ENCODE measurements at places on chromosomes 7 and 10. TPM values are rescaled to one million over a fixed set of nuclear protein-coding genes. Genes with fewer than 3 reads are reported as not detected.

GRCh38 chr7:154905615-154906014, 97.3 kb downstream of the PAXIP1 start:
- DNase-seq: no peak

GRCh38 chr7:131371411-131371810, 43.7 kb downstream of the MKLN1 start:
- DNase-seq: no peak

DNA sequence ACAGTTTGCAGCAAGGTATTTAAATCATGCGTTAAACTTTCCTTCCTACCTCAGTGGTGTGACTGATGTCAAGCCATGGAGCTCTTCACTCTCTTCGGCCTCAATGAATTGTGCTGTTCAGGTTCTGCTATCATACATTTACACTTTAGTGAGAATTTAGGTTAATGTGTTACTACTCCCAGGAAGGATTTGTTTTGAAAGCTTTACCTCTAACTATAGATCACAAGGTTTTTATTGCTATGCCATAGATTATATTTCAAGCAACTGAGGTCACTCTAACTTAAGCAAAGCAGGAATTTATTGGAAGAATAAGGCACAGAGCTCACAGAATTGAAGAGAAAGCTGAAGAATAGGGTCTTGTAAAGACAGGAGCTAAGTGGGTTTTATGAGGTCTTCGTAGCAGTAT, 11.0 kb upstream of the ADD3 start:
- DNase-seq: no peak

- peak; percentile 85 for DNase-seq
Measured at GRCh38 chr7:129091484-129092002, 36.6 kb upstream of the TNPO3 start.

DNA sequence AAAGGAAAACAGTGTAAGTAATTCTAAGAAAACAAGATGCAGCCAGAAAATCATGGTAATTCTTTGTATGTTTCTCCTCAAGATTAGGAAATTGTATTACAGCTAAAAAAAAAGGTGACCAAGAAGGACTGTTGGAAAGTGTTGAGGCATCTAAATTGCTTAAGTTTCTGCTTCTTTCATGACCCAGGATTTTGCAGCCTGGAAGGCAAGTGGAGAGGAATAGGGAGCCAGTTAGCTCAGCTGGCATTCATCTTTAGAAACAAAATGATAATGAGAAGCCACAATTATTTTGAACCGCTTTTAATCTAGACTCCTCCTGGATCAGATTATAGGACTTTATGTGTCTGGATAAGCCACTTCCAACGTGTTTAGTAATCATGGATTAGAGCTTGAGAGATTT, 56.8 kb upstream of the TMEM229A start:
- DNase-seq: no peak

DNA sequence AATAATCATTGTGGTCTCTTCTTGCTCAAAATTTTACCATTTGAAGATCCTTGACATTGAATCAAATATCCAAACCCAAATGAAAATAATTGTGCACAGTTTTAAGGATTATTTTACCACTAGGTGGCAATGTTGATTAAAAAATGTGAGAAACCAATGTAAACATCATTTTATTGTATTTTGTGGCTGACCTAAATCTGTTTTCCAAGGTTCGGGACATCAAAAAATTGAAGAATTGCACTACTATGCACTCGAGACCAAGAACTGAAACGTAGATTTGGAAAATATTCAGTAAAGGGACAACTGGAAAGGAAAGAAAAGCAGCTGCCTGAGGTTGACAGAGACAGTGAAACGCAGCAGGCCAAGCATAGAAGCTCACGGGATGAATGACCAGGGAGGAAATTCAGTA, 259.3 kb downstream of the SNX13 start:
- DNase-seq: no peak

- no peak for DNase-seq
Measured at GRCh38 chr10:133351408-133352318, 4.5 kb downstream of the PRAP1 start.

DNA sequence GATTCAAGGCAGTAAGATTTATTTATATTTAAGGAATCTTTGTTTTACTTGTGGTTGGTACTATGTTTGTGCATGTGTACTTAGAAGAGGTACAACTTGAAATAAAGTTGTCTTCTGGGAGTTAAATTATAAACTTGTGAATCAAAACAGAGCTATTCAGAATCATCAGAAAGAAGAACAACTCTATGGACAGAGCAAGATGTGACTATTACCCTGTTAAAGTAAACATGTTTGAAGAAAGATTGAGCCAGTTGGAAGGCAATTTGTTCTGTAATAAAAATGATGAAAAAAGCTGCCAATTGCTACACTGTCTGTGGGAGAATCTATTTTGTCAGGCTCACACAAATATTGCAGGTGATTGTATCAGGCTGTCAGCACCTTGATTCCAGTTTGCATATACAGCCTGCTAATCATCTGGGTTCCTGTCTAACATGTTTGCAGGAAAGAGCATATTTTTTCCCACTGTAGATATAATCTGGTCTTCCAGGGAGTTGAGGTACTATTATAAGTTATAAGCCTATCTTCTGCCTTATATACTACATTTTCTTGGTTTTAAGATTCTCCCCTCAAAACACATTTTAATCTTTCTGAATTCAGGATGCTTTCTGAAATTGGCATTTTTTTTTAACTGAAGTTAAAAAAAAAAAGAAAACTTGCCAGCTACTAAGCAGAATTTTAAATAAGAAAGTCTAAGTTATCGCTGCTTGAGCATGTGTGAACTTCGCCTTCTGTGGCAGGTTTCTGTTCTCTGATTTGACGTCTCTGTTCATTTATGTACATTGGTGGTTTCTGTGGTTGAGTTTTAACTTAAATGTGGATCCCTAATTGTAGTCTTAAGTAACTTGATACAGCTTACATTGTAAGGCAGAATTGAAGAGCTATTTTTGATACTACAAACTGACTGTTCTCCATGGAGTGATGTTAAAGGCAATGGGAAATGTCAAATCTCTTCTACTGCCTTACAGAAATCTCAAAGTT, 46.0 kb downstream of the ZNRF2 start:
- DNase-seq: no peak

GRCh38 chr7:157337316-157338149, 729 bp downstream of the DNAJB6 start:
- DNase-seq: peak; percentile 48

GRCh38 chr10:85976267-85976793, 390.3 kb downstream of the GRID1 start:
- DNase-seq: no peak

GRCh38 chr7:123958186-123958703, 33.2 kb downstream of the SPAM1 start:
- DNase-seq: no peak

GRCh38 chr7:1800902-1801301, 130.8 kb downstream of the ELFN1 start:
- no peak for DNase-seq

DNA sequence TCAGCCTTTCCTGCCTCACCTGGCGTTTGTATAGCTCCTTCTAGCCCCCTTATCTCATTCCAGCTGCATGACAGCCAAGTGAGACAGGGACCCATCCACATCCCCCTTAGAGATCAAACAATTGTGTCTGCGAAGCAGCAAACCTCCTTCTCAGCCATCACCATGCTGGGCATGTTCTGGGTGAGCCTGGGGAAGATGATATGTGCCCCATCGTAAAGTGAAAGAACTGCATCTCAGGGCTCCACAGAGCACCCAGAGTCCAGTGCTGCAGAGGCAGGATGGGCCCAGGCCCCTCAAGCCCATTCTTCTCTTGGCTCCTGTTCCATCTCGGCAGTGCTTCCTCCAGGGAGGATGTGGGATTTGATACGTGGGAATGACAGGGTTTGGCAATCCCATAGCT, 43.2 kb downstream of the FIGNL1 start:
- DNase-seq: no peak

GRCh38 chr10:31700181-31700611, 228.4 kb downstream of the ARHGAP12 start:
- DNase-seq: no peak

C10orf95 gene
- total RNA-seq: 0.46 TPM

CRCP gene
- total RNA-seq: 30.4 TPM

ZNF3 gene
- 30.4 TPM for total RNA-seq

ZNF438 gene
- 7.8 TPM for total RNA-seq

ABHD11 gene
- 55.8 TPM for total RNA-seq

NRF1 gene
- 16.4 TPM for total RNA-seq

FANK1 gene
- 5.3 TPM for total RNA-seq

CH25H gene
- total RNA-seq: 4.0 TPM
